ENCODE measurements at places on chromosomes 11 and 22.

- no peak for DNase-seq
Measured at GRCh38 chr22:21803811-21804249, 63.6 kb downstream of the MAPK1 start.

- no peak for DNase-seq
Measured at GRCh38 chr22:37499027-37499707, 13.0 kb upstream of the MFNG start.

DNA sequence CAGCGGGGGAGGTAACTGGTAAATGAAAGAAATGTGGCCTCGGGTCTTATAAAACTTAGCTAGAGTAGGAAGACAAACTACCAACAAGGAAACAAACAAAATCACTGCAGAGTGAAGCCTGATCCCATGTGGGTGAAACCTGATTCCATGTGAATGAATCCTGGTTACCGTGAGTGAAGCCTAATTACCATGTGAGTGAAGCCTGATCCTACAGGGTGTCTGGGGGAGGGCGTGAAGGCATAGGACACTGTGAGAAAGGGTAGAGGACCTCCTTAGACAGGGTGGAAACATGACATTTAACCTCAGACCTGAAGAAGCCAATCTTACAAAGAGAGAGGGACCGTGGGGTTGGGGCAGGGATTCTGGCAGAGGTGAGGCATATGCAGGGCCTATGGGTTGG lies 106.2 kb upstream of the USP47 start:
- DNase-seq: no peak

- no peak for DNase-seq
Measured at GRCh38 chr11:65640483-65641296, 2.8 kb downstream of the SIPA1 start.

GRCh38 chr11:104183593-104183992 lies 19.6 kb upstream of the PDGFD start:
- DNase-seq: no peak

- DNase-seq: no peak
Measured at GRCh38 chr11:17506314-17506713, 29.7 kb upstream of the ABCC8 start.

DNA sequence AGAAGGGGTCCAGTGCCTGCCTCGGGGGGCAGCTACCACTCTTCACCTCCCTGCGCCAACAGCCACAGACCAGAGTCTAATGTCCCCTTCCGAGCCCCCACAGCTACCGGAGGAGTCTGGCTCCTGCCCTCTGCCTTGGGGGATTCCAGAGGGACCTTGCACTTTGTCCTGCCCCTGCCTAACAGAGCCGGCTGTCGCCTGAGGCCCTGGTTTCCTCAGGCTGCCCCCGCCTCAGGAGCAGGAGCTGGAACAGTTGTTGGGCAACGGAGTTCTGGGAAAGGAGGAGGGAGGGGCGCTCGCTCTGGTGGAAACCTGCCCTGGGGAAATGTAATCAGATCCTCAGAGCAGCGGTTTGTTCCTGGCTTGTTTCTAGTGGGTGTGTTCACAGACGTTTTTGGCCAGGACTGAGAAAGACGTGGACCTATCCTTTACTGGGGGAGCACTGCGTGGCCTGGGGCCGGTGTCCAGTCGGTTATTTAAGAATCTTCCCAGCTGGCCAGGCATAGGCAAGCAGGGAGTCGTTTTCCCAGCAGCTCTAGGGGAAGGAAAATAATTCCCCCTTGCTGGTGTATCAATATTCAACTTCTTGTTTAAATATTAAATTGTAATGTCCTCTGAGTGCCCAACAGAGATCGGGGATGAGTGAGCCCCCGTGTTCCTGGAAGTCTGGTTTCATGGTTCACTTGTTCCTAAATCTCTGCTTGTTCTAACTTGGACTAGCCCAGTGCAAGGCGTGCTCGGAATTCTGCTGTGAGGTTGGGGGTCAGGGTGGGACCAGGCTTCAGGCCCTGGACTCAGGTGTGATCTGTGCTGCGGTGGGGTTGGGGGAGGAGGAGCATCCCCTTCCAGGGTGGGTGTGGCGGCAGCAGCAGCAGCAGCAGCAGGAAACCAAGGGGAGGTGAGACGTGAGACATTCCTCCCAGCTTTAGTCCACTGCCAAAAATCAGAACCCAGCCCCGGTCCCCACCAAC lies 32.1 kb downstream of the A4GALT start:
- DNase-seq: no peak

DNA sequence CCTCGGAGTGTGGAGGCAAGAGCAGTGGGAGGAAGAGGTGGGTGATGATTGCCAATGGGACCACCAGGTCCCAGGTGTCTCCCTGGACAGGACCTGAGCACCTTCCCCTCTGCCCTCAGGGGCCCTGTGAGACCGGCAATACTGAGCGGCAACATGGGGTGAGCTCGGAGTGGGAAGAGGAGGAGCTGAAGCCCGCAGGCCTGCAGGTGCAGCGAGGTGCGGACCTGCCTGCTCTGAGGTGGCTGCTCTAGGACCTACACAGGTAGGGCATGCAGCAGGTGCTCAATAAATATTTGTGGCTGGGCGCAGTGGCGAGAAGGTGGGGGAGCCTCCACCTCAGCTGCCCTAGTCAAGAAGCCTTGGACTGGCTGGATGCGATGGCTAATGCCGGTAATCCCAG lies 12.2 kb upstream of the SUN2 start:
- DNase-seq: no peak

- no peak for DNase-seq
Measured at GRCh38 chr22:25908755-25909154, 166.8 kb downstream of the MYO18B start.

DNA sequence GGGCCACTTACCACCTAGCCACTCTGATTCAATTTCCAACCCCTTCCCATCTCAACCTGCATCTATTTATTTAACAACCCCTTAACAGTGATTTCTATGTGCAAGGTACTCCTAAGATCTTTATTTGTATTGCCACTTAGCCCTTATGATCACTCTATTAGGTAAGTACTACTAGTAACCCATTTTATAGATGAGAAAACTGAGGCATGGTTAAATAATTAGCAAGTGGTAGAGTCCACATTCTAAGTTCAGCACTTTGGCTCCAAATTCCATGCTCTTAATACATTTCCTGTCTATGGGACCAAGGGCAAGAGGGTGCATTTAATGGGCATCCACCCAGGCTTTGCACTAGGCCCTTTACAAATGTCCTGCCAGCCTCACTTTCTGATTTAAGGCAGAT lies 38.1 kb upstream of the CSNK2A3 start:
- no peak for DNase-seq

GRCh38 chr11:54930930-54931329 lies 224.3 kb downstream of the OR4A5 start:
- no peak for DNase-seq

- DNase-seq: no peak
Measured at GRCh38 chr11:115313224-115313838, 190.9 kb downstream of the CADM1 start.

DNA sequence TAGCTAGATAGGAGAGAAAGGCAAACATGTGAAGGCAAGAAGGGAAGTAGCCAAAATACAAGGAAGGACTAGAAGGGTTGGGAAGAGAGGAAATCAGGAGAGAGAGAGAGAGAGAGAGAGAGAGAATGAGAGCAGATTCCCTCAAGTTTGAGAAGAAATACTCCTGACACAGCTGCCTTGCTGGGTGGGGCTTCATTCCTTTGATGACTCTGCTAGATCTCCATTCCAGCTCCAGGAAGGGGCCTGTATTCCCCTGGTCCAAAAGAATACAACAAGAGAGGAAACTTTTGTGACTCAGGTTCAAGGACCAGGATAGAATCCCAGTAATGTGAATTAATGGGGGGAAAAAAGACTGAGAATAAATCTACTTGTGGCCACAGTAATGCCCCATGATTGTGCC lies 62.9 kb upstream of the SPON1 start:
- no peak for DNase-seq

DNA sequence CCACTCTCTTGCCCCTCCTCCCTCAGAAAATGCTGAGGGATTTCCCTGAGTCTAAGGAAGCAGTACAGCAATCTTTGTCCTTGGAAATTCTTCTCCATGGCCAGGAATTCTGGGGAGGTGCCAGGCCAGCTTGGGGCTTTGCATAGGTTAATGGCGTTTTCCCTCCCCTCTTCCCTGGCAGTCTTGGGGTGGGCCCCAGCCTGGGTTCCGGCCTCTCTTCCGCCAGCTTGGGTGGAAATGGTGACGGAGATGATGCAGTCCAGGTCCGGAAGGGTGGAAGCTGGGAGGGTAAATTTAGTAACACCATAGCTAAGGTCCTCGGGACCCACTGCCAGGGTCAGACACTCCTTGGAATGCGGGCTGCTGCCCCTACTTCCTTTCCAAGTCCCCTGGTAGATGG lies 5.0 kb downstream of the PHLDB1 start:
- no peak for DNase-seq

DNA sequence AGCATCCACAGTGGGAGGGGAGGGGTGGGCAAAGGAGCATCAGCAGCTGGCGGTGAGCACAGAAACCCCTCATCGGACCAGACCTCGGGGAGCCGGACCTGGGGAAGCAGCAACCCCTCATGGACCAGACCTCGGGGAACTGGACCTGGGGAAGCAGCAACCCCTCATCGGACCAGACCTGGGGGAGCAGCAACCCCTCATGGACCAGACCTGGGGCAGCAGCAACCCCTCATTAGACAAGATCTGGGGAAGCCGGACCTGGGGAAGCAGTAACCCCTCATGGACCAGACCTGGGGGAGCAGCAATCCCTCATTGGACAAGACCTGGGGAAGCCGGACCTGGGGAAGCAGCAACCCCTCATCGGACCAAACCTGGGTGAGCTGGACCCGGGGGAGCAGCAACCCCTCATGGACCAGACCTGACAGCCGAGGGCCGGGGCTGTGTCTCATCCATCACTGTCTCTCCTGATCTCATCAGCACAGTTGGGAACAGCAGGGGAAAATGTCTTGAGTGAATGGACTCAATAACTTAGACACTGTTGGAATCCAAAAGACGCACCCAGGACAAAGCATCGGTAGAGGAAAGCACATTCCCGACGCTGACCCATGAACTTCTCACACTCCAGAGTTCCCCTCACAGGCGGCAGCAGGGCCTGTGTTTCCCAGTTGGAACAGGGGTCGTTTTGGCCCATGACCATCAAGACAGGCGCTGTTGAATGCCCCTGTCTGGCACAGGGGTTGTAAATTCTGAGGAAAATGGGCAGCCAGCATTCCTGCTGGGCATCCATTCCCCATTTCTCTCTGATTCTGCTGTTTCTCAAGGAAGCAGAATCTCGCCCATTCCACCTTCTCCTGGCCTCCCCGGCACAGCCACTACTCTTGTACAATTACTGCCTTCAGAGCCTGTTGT lies 1494.6 kb downstream of the TBC1D22A start:
- no peak for DNase-seq

DNA sequence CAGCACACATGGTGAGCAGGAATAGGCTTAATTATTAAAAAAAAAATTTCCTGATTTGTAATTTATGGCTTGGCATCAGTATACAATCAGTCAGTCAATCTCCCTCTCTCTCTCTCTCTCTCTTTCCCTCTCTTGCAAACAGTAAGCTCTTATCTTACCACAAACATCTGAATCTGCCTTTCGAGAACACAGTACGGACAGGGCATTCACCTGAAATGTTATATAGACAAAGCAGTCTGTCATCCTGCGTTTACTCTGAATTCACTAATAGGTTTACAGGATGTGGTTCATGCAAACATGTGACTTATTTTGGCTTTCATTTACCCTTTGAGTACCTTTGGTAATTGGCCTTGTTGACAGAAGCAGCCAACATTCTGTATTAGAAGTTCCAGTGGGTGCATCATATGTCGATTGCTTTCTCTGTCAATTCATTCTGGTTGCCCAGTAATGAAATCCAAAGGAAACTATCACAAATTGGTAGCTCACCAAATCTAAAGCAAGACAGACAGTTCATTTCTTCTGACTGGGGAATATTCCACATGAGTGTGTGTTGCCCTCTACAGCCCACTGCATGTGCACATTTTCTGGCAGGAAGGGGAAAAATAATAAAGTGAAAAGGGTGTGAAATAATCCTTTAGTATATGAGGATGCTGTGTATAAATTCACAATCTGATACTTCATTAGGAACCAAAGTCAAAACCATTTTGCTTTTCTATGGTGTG lies 1058.2 kb downstream of the LRRC4C start:
- DNase-seq: no peak

DNA sequence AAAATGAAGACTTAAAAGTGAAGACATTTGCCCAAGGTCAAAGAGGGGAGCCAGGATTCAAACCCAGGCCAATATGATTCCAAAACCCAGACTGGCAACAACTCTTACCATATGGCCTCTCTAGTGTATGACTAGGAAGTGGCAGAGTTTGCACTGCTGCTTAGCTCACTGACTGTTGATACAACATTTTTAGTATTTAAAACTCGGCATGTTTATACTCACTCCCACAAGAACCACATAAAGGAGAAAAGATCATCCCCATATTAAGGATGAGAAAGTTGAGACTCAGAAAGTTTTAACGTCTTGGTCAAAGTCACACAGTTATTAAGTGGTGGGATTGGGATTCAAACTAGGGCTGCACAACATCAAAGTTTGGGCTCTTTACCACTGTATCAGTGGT lies 81.7 kb downstream of the CCDC34 start:
- DNase-seq: no peak

GRCh38 chr11:95760941-95761340 lies 28.6 kb downstream of the FAM76B start:
- no peak for DNase-seq

GRCh38 chr22:43203471-43203981 lies 16.6 kb upstream of the TTLL12 start:
- DNase-seq: no peak
